Glomerular endothelial cell (primary cell): ENCODE measurements at places on chromosomes 13 and 19. TPM values are rescaled to one million over a fixed set of nuclear protein-coding genes. Genes with fewer than 3 reads are reported as not detected.
A peak's percentile ranks its signal among the peaks of the same experiment; 100 is the strongest.

The DCT gene
- total RNA-seq: not detected in 2 replicates

The ZNF223 gene
- 3.9 and 7.2 TPM in 2 replicates for total RNA-seq

The PIP5K1C gene
- 69.8 and 110 TPM in 2 replicates for total RNA-seq

The TLE6 gene
- total RNA-seq: 0.58 and 0.88 TPM in 2 replicates

The MEF2B gene
- total RNA-seq: not detected in 2 replicates

The PDE4C gene
- 0.58 TPM in 1 of 2 replicates, not detected in the other for total RNA-seq

The SMIM44 gene
- total RNA-seq: not detected in 2 replicates

The EPS8L1 gene
- total RNA-seq: 10.6 and 20.4 TPM in 2 replicates

The ZNF559 gene
- 12.5 and 12.9 TPM in 2 replicates for total RNA-seq

The FOXO1 gene
- 33.7 and 68.3 TPM in 2 replicates for total RNA-seq

The FARP1 gene
- total RNA-seq: 64.9 and 83.7 TPM in 2 replicates

The ZNF560 gene
- 0.15 and 0.23 TPM in 2 replicates for total RNA-seq

The TTYH1 gene
- total RNA-seq: not detected in 2 replicates

The IL12RB1 gene
- 0.12 and 0.19 TPM in 2 replicates for total RNA-seq

GRCh38 chr13:50979187-50979586 lies 69.6 kb downstream of the RNASEH2B start:
- no peak for DNase-seq

- no peak for DNase-seq
Measured at GRCh38 chr13:85828094-85828684, 29.0 kb upstream of the SLITRK6 start.

GRCh38 chr13:53631511-53631910 lies 602.9 kb downstream of the OLFM4 start:
- DNase-seq: no peak

GRCh38 chr13:46535825-46536224 lies 17.1 kb upstream of the LRCH1 start:
- no peak for DNase-seq

GRCh38 chr13:112962396-112962795 lies 6.6 kb upstream of the MCF2L start:
- DNase-seq: no peak

GRCh38 chr13:113562844-113563243 lies 21.7 kb upstream of the TFDP1 start:
- DNase-seq: no peak

- DNase-seq: no peak
Measured at GRCh38 chr19:43499042-43499441, 5.5 kb downstream of the PHLDB3 start.

DNA sequence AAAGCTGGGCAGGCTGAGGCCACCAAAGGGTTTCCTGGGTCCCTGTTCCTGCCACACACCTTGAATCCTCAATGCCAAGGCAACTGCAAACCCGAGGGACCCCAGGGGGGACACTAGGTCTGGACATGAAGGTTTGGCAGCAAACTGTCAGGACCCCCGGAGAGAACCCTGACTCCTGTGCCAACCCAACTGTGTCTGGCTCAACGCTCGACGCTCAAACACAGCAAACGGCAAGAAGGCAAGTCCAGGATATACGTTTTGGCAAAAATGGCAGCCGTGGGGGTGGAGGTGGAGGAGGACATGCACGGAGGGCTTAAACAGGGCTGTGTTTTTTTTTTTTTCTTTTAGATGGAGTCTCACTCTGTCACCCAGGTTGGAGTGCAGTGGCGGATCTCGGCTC lies 73.0 kb downstream of the GADD45B start:
- no peak for DNase-seq

DNA sequence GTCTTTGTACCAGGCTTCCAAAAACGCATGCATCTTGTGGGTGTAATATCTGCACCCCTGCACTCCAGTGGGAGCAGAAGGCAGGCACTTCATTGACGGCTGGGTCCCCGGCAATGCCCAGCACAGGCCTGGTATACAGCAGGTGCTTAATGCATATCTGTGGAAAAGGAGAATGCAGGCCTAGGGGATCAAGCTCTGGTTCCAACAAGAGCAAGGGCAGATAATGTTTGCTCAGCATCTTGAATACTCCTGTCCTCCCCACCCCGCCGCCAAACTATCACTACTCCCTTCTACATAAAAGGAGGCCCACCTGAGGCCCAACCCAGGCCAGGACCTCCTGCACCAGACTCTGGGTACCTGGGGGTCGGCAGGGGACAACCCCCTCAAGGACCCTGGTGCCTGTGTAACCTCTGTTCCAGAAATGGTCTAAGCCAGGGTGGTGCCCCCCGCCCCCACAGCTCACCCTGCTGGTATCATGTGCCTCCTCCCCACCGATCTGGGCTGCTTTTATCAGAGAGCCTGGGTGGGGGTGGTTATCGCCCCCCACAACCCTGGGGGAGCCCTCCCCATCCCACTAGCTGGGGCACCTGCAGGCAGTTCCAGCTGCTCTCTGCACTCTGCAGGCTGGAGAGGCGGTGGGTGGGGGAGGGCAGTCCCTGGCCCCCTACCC lies 4.8 kb downstream of the KLF16 start:
- no peak for DNase-seq

- DNase-seq: no peak
Measured at GRCh38 chr19:40604647-40605215, 3.6 kb downstream of the LTBP4 start.

GRCh38 chr19:13087295-13087694 lies 15.4 kb downstream of the LYL1 start:
- no peak for DNase-seq

DNA sequence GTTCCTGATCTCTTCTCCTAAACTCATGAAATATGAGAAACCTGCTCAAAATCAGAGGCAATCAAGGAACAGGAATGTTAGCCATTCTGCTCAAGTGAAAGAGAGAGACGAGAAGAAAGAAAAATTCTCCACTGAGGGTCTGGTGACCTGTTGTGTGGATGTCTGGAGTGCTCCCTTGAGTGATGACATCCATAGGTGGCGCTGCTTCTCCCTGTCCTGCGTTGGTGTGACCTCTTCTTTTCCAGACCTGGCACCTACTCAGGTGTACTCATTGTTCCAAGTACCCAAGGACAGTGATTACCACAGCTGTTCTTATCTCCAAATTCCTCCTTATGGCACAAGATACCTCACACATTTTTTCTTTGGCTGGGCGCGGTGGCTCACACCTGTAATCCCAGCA lies 4.0 kb downstream of the ZNF223 start:
- DNase-seq: no peak

- DNase-seq: no peak
Measured at GRCh38 chr19:53787266-53787665, 36.8 kb downstream of the NLRP12 start.

GRCh38 chr19:58304748-58305064 lies 471 bp upstream of the ERVK3-1 start:
- peak; percentile 22 for DNase-seq

DNA sequence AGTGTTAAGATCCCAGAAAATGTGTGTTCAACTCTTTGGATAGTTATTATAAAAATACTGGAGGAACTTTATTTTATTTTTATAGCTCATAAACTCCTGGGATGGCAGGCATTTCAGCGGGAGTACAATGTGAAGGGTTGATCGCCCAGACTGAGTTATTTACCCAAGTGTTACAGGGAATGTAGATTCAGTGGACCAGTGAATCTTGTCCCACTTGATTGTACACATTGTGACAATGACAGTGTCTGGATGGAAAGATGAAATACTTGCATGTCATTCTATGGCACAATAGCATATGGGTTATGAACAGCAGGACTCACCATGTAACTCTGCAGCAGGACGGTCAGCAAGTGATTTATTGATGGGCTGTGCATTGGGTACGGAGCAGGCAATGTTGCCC lies 20.3 kb downstream of the OLFM4 start:
- no peak for DNase-seq

DNA sequence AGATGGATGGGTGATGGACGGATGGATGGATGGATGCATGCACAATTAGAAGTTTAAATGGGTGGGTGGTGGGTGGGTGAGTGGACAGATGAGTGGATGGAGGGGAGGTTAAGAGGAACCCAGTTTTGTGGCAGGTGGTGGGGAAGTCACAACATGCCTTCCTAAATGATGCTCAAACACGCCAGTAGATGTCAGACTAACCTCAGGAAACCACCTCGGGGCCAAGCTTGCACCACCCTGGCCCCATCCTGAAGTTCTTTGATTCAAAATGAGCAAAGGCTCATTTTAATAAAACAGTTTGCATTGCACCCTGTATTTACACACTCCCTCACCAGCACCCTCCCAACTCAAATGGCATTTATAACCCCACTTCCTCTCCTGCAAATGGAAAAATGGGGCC lies 91.4 kb upstream of the CACNA1A start:
- peak; percentile 31 for DNase-seq

GRCh38 chr13:28953714-28954418 lies 133.7 kb downstream of the MTUS2 start:
- DNase-seq: no peak

DNA sequence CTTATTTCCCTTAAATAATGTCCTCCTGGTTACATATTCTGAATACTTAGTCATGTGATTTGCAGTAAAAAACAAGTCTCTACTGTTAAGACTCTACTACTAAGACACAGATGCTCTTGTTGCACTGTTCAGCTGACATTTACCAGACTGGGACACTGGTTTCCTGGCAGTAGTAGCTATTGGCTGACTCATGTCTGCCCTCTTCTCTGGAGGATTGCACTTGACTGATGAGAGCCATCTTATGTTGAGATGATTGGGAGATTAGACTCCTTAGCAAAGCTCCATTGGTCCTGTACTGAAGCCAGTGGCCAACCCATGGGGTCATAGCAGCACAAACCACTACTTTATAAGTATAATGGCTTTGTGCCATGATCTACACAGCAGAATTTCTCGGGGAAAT lies 1672.6 kb upstream of the PCDH20 start:
- no peak for DNase-seq

GRCh38 chr19:38151242-38151641 lies 72.8 kb downstream of the DPF1 start:
- DNase-seq: no peak

DNA sequence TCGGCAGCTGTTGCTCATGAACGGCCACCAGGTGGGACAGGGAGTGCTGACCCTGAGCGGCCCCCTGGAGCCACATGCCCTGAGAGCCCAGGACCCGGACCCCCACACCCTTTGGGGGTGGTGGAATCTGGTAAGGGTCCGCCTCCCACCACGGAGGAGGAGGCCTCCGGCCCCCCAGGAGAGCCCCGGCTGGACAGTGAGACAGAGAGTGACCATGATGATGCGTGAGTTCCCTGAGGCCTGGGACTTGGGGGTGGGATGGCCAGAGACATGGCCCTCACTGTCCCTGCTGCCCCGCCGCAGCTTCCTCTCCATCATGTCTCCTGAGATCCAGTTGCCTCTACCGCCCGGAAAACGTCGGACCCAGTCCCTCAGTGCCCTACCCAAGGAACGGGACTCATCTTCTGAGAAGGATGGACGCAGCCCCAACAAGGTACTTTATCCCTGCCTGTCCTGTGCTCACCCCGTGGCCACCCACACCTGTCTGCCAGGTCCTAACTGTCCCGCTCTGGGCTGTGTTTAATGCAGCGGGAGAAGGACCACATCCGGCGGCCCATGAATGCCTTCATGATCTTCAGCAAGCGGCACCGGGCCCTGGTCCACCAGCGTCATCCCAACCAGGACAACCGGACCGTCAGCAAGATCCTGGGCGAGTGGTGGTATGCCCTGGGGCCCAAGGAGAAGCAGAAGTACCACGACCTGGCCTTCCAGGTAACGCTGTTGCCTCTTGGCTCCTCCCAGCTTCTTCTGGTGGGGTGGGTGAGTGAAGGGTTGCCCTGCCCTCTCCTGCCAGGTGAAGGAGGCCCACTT lies 14.7 kb upstream of the PRR19 start:
- DNase-seq: no peak

DNA sequence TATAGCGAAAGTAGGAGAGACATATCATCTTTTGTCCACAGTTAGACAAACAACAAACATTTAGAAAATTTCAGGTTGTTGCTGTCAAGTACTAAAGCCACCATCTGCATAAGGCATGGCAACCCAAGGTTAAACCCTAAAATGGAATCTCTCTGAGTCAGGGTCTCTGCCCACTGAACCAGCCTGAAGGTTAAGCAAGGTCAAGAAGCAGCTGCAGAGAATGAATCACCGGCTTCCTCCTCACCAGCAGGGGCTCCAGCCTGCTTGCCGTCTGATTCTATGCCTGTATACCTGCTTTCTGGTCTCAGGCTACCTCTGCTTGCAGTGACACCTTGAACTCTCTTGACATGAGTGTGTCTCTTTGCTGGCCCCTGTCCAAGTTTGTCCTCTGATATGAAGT lies 726.2 kb upstream of the SGCG start:
- no peak for DNase-seq

GRCh38 chr13:83691966-83692365 lies 190.3 kb downstream of the SLITRK1 start:
- no peak for DNase-seq

DNA sequence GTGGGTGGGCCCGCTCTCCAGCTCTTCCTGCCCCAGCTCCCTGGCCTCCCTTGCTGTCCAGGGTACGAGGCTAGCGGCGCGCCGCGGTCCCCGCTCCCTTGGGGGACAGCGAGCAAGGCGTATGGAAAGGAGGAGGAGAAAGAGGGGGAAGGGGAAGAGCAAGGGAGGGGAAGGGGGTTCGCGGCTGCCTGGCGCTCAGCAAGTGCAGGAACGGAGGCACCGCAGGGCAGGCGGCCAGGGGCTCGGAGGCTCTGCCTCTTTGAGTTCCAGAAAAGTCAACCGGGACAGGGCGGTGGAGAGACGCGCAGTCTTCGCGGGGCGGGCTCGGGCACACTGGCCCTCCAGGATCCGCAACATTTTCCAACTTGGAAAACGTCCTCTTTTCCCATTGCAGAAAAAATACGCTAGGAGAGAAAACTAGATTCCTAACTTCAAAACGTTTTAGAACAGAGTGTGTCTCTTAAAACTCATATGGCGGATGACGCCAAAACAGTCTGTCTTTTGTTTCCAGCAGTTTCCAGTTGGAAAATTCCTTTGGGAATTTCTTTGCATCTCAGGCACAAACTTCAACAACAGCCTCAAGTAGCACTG lies 23.1 kb upstream of the TNFRSF19 start:
- DNase-seq: no peak

DNA sequence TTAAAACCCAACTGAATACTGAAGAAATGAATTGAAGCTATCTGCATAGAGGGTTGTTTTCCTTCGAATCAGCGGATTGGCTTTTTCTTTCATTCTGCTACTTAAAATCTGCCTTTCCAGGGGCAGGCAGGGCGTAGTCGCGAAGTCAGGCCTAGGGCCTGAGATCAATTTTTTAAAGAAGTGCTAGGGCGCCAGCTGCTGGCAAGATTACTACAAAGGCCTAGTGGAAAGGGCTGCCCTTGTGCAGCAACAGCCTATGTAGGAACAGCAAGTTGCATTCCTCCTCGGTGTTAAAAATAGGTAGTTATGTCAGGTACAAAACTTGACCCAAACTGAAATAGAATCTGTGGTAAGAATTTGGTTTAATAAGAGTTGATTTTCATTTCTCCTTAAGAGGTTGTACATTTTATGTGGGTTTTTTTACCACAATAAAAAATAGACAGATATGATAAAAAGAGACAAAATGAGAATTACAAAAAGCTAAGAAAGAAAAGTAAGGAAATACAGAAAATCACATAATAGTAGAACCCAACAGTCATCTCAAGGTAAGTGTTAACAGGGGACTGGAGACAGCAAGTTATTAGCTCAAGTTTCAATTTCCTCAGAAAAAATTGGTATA lies 9.5 kb upstream of the URAD start:
- DNase-seq: no peak
